ENCODE measurements at places on chromosomes 7 and 10.

DNA sequence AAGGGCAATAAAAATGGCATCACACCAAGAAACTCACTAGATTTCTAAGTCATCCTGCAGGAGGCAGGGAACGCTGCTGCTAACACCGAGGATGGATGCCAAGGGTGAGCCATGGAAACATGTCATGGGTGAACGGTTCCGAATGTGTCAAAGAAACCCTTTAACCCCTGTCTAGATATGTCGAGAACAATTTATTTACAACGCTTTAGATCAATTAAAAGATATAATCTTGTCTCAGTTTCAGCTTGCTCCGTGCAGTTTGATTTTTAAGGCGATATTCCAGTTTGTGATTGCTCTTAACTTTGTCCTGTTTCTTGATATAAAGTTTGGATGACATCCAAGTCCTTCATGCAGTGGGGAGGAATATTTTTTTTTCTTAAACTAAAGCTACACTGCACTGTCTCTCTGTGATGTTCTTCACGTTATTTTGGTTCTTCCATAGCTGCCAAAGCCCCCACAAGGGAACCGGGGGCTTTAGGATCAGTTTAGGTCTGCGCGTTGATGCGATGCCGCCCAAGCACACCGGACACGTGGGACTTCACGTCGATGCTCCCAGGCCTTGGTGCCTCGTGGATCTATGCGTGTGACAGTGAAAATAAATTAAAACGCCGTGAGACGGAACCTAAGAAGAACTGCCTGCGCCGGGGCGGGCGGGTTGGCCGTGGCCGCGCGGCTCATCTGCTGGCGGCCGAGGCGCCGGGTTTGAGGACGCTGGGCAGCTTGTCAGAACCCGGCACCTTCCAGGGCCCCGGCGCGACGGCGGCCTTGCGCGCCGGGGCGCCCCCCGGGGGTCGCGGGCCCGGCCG, 220.3 kb downstream of the PHTF2 start:
- DNase-seq, result no peak

- no peak for DNase-seq
Measured at GRCh38 chr10:104119996-104120395, 2.0 kb upstream of the SFR1 start.

DNA sequence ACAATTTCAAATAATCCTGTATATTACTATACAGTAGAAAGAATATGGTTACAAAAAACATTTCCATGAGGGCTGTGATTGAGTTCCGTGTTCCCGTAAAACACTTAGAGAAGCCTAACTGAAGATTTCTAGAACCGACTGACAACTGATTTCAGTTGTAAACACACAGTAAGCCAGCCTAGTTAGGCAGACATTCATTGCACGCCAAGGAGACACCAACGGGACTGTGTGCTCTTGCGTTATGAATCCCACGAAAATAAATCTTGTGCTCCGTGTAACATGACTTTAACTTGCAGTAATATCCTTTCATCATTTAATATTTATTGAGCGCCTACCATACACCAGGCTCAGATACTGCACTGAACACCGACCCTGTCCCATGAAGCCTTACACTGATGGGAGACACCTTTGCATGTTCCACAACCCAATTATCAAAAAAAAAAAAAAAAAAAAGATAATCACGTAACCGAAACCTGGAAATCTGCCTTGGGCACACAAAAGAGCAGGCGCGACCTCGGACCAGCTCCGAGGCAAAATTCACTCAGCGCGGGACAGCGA, 420 bp upstream of the KLHL7 start:
- no peak for DNase-seq

- DNase-seq, result no peak
Measured at GRCh38 chr7:68733219-68734153, 864.8 kb upstream of the AUTS2 start.

DNA sequence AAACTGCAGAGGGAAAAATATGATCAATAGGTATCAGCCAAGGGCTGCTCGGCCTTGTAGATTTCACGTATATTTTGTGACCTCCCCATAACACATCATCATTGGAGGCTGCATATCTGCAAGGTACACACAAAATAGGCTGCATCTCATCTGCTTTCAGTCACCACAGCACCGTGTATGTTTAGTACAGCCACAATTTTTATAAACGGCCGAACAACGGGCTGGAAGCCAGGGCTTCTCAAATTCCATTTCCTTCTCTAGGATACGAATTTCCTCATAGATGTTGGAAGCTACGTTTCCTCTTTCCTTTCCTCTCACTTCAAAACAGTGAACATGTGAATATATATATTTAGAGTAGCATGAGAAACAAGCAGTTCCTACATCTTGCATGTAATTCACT, 20.2 kb upstream of the FOXK1 start:
- no peak for DNase-seq

- no peak for DNase-seq
Measured at GRCh38 chr10:77403761-77404160, 233.8 kb downstream of the KCNMA1 start.

DNA sequence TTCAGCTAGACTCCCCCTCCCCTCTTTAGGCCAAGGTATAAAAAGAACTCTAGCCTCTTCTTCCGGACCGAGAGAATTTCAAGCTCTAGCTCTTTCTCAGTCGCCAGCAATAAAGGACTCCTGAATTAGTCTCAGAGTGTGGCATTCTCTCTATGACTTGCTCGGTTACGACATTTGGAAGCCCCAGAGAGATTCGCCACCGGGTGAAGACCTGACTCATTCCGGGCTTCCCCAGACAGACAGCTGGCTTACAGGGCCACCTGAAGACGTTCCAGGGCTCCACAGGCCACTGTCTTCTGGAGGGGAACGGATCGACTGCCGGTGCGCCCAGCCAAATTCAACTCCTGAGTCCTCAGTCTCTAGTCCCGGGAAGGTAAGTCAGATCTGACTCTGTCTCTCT, at the start of gene AKR1B15:
TSS of gene AKR1B15 (plus strand) at position 234 of the 400 bp plus-strand sequence. CDS start 15,510 bp downstream, outside the sequence.
- no peak for DNase-seq

- peak; percentile 91 for DNase-seq
Measured at GRCh38 chr7:158863611-158864506, 7.5 kb downstream of the DYNC2I1 start.

- DNase-seq, result no peak
Measured at GRCh38 chr7:24718431-24718831, 38.8 kb downstream of the GSDME start.

DNA sequence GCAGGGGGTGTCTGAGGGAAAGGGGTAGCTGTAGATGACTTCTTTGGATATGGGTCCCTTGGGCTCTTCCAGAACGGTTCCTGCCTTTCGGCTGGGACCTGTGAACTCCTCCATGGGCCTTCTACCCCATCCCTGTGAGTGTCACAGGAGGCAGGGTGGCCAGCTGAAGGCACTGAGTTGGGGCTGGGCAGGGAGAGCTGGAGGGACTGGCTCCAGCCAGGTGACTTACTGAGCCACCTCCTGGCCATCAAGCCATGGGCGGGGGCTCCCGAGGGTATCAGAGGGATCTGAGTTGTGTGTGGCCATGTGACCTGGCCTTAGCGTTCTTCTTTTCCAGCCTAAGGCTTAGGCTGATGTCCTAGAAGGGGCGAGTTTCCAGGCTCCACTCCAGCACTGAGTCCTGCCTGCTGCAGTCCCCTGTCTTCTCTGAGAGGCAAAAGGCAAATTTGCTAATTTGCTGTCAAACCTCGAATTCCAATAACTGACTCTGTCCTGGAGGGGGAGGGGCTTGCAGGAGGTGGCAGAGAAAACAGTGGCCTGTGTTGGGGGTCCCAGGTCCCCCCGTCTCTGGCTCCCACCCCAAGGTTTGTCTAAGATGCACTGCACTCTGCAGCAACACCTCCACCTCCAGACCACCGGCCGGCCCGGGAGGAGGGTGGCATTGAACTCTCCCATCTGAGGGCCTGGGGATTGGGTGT, 27.2 kb downstream of the ADCYAP1R1 start:
- DNase-seq, result no peak

DNA sequence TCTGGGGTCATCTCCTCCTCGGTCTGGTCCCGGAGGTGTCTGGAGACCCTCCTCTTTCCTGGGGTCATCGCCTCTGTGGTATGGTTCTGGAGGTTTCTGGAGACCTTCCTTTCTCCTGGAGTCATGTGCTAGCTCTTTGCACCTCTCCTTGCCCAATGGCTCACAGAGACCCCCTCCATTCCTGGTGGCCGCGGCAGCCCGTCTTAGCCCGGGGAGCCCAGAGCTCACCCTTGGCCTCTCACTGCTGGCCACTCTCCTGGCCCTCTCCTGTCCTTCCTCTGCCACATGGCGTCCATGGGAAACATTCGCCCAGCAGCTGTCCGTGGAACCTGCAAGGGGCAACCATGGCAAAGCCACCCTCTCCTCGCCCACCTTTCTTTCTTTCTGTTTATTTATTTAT, 20.2 kb upstream of the FOXL3 start:
- DNase-seq, result no peak

DNA sequence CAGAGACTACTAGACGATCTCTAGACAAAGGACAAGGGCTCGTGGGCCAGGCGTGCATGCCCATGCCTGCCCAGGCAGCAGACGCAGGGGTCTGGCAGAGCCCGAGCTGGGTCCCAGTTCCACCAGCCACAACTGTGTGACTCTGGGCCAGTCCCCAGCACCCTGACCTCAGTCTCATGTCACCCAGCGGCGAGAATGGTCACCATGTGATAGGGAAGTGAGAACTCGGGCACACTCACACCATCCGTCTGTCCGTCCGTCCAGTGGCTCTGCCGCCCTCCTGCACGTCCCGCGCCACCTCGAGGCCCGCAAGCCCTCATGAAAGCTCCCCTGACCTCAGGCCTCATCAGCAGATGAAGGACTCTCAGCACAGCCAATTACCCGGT, 280.0 kb downstream of the ELFN1 start:
- no peak for DNase-seq

GRCh38 chr10:28627102-28627501, 50.2 kb upstream of the BAMBI start:
- DNase-seq, result no peak

DNA sequence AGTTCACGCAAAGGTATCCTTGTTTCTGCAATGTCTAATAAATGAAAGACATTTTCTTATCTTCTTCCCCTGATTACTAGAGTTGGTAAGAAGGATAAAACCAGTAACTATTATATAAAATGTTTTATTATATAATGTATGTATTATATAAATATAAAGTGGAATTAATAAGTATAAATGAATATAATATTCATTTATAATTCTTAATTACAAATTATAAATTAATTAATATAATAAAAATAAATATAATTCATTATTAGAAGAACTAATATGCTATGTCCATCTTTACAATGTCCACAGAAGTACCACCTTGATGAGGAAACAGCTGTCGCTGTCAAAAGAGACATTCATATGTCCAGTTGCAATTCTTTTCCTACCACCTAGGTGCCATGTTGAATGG, 177.7 kb downstream of the GLI3 start:
- DNase-seq, result no peak

- no peak for DNase-seq
Measured at GRCh38 chr7:6307762-6308161, 35.3 kb upstream of the CYTH3 start.

DNA sequence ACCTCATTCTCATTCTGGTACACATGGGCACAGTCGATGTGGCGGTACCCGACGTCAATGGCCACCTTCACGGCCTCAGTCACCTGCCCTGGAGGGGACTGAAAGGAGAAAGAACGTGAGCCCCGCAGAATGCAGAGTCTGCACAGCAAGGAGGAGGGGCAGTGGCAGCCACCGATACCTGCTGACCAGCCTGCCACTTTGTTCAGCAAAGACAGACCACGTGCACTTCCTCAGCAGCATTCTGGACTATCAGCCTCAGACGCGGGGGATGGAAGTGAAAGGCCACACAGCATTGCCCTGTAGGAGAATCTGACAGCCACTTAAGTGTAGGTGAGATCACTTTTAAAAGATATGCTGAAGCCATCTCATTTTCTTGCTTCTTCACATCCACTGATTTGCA, 7.2 kb downstream of the AKR1B1 start:
- DNase-seq, result no peak

- DNase-seq, result no peak
Measured at GRCh38 chr7:18513343-18513742, 17.8 kb downstream of the HDAC9 start.
